ENCODE measurements at places on chromosomes 7 and 10.

- no peak for DNase-seq
These were observed 9.8 kb downstream of the UCMA start for GRCh38 chr10:13224210-13224995.

GRCh38 chr7:106045586-106045985, 66.5 kb downstream of the SYPL1 start:
- no peak for DNase-seq

GRCh38 chr7:114083166-114084001, 164.6 kb upstream of the PPP1R3A start:
- peak; percentile 19 for DNase-seq

DNA sequence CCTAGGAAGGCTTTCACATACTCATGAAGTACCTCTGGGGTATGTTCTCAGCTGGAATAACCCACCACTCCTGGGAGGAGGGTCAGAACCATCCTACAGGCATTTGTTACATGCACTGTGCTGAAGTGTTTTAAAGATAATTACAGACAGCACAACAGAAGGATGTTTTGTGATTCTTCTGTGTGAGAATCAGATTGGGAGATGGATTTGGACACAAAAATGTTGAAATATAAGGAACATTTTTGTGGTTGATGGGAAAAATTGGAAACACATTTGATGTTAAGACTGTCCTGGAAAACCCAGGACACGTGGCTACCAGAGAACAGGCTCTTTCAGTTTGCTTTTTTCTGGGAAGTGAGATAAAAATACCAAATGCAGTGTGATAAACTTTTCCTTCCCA, 61.4 kb downstream of the BICC1 start:
- no peak for DNase-seq

GRCh38 chr7:136234040-136234439, 256.9 kb upstream of the MTPN start:
- no peak for DNase-seq

GRCh38 chr10:74898201-74898976, 72.0 kb downstream of the KAT6B start:
- DNase-seq: no peak

- no peak for DNase-seq
These were observed 43.8 kb upstream of the SEC61G start for GRCh38 chr7:54802841-54803240.

DNA sequence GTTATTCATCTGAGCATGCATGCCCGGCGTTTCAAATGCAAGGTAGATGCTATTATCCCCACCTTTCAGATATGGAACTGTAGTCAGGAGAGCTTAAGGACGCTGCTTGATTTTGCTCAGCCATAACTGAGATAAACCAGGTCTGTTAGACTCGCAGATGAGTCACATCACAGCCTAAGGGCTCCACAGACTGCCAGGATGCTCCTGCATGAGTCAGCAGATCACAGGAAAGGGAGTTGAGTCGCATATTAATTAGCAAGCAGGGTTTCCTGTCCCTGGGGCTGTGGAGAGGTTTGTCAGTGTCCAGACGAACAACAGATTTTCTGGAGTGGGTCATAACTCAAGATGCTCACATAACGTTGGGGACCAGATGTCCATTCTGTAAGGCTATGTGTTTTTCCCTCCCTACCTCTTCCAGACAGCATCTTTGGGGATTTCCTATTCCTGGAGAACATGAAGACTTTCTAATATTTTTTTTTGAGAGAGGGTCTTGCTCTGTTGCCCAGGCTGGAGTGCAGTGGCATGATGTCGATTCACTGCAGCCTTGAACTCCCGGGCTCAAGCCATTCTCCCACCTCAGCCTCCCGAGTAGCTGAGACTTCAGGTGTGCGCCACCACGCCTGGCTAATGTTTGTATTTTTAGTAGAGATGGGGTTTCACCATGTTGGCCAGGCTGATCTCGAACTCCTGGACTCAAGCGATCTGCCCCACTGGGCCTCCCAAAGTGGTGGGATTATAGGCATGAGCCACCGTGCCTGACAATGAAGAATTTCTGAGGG, 36.7 kb downstream of the PFKFB3 start:
- peak; percentile 73 for DNase-seq

GRCh38 chr10:28945959-28946358, 268.6 kb downstream of the BAMBI start:
- no peak for DNase-seq

DNA sequence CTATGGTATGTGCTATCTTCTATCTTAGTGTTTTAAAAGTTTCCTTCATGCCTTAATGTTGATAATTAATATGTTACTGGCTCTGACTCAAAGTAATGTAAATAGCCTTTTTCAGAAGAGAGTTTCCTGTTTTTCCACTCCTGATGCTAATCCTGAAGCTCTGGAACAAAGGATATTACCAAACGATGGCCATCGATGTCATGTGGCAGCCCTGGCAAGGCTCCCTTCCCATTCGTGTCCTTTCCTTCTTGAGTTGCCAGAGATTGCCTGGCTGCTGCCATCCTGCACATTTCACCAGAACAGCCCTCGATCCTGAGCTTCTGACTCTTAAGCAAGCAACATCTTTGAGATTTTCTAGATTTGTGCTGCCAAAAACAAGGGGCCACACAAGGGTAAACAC, 46.0 kb downstream of the RNF133 start:
- DNase-seq: no peak

- no peak for DNase-seq
These were observed 72.6 kb upstream of the ZNF92 start for GRCh38 chr7:65301007-65301406.

DNA sequence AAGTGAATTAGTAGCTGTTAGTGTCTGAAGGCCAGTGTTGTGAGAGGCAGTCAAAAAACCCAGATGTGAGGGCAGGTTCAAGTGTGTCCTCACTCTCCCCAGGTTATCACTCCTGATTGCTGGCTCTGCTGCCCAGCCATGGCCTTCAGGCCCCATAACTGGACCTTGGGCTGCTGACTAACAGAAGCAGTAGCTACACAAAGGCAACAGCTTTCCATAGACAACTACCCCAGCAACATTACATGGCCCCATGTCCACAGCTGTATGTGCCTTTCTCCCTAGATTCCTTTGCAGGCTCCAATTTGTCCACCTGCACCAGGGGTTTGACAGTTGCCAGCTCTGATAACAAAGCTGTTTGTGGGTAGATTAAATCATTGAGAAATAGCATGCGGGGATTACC, 297.8 kb downstream of the ARL4A start:
- DNase-seq: no peak

DNA sequence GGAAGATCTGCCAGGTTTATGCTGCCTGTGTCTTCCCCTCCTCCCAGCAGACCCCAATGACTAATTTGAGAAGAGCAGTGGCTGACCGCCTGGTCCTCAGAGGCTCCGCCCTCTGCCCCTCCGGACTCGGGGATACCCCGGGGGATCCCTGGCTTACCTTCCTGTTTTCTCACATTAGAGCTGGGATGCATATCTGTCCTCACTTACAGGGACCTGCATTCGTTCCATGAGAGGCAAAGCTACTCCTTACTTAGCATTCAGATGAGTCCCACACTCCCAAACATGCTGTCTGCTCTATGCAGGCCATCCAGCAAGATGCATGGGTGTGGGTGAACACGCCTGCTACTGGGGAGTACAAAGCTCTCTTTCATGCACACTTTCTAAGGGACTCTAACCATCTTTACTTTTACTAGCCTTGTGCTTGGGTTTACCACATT, 24.0 kb downstream of the VOPP1 start:
- no peak for DNase-seq

DNA sequence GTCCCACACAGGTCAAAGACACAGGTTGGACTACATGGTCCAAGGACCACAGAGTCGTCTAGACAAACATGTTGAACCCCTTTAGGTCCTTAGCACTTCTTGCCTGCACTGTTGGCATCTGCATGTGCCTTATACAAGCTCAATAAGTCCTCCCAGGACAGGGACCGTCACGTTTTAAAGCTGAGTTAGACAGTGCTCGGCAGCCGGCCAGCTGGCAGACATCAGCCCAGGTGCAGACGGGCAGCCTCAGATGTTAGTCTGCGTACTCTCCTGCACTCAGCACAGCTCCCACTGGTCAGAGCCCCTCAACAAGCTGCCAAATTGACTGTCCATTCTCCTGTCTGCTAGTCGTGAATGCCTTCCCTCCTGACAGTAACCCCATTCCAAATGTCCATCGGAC, 34.9 kb downstream of the PARP12 start:
- DNase-seq: no peak

DNA sequence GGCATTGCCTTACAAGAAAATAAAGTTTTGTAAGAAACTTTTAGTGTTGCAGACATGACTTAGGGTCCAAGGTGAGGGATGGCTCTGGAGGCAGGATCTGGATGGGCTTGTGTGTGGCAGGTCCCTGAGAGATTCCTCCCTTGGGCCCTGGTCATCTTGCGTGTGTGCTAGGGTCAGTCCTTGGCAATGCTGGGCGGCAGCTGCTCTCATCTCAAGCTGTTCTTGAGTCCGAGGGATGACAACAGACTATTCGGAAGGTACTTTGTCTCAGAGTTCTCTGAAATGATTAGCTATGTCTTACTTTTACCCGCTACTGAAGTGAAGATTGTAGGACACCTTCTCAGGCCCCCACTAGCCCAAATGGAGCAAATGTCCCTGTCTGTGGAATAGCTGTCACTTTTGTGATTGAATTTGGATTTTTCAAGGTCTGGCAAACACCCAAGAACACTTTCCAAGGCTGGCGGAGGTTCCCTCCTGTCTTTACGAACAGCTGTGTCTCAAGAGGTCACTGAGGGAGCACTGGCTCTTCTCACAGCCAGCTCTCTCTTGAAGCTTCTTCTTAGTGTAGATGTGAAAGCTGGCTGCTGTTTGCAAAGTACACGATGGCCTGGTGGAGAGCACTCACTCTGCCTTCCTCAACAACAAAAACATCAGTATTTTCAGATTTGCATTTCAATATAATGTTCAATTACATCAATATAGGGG, 253.6 kb downstream of the STK31 start:
- no peak for DNase-seq

GRCh38 chr10:7956508-7956907, 98.0 kb upstream of the GATA3 start:
- no peak for DNase-seq

DNA sequence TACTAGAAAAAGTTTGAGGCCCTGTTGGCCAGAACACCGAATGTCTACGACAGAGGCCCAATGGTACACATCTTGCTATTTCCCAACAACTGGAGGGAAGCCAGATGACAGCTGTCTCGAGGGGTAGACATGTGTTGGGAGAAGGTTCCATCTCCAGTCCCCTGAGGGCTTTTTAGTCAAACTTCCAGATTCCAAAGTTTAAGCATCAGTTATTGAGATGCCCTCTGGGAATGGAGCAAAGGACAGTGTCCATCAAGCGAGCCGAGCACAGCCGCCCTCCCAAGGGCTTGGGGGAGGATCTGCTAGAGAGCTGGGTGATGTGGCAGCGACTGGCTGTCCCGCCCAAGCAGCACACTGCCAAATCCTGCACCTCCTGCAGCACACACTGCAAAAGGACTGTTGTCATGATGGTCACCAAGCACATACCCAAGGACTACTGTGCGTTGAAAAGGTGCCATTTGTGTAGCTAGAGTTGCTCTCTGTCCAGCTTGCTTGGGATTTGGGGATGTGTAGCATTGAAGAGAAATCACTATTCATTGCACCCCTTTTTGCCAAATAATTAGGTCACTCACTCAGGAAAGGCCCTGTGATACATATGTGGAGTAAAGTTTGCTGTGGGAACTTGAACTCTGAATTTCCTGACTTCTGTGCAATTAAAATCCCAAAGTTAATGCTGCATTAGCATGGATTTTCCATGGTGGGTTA, 164.6 kb downstream of the TRIL start:
- DNase-seq: no peak

GRCh38 chr10:74775099-74775498, 51.3 kb upstream of the KAT6B start:
- DNase-seq: no peak

DNA sequence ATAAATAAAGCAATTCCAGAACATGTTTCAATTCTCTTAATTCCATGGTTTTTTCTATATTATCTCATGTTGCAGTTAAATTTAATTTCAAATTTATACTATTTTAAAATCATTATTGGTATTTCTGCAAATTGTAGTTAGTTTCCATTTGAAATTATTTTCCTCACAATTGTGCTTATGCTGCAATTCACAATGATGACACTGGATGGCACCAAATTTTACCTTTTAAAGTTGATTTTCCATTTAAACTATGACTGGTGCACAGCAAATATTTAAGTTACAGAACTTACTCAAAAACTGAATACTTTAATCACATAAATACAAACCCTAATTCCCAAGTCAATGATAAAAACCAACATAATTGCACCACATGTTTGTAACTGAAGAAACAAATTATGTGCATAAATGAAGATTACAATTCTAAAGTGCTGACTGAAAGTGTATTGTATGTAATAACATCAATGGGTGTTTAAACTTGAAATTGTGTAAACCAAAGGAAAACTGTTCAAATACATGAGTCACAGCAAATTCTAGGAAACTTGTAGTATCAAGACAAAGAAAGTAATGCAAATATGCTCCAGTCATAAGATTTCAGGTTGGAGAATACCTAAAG, 75.3 kb upstream of the AASS start:
- DNase-seq: no peak

DNA sequence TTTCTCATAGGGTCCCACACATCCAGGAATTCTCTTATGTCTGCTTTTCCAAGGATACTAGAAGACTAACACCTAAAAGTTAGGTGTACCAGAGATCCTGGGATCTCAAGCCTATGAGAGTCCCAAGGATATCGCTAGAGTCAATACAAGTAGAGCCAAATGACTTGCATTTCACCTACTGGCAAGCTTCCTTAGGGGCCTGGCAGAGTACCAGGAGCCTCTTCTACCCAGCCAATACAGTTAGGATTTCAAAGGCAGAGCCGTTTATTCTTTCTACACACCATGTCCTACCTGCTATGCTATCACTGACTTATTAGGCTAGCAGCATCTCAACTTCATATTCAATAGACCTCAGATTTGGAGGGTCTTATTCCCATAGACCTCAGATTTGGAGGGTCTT, 53.5 kb upstream of the UNC5B start:
- DNase-seq: no peak

DNA sequence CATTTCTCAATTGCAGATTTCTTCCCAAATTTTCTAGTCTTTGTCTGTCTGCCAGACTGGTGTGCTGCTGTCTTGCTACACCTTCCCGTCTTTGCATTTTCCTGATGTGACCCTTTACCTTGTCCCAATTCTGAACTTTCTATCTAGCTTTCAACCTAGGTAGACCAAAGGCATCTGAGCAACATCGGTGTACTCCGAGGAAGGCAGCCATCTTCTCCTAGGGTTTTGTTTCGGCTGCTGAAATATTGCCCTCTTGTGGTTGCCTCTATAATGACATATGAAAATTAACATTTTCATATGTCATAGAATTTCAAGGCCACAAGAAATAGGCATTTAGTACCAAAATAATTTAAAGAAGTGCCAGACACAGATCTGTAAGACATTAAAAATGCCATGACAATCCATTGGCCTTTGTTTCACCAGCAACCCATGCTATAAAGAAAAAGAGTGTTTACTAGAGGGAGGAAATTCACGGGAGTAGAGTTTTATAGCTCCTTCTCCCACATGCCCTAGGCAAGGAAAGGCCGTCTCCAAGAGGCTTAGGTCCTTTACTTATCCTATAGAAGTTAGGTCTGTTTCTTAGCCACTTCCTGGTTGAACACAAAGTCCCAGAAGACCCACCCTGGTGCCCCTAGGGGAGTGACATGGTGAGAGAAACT, 23.4 kb downstream of the OR9A2 start:
- no peak for DNase-seq

GRCh38 chr10:60732807-60733516, 45.3 kb upstream of the CDK1 start:
- DNase-seq: no peak

- DNase-seq: peak; percentile 78
These were observed 355.3 kb upstream of the GALNT17 start for GRCh38 chr7:70776627-70777101.

Measured in dorsolateral prefrontal cortex (tissue), 122 donors.